Right ventricle myocardium superior (tissue), 1 donor: ENCODE measurements at places on chromosomes 4 and X. TPM values are rescaled to one million over a fixed set of nuclear protein-coding genes. Genes with fewer than 3 reads are reported as not detected.
A peak's percentile ranks its signal among the peaks of the same experiment; 100 is the strongest.

Gene ANXA10
- total RNA-seq, result not detected

GRCh38 chr4:71229477-71230270 lies 109.1 kb upstream of the SLC4A4 start:
- DNase-seq, result no peak

- peak; percentile 63 for DNase-seq
Observed at GRCh38 chrX:9339603-9340491, 125.0 kb upstream of the TBL1X start.

DNA sequence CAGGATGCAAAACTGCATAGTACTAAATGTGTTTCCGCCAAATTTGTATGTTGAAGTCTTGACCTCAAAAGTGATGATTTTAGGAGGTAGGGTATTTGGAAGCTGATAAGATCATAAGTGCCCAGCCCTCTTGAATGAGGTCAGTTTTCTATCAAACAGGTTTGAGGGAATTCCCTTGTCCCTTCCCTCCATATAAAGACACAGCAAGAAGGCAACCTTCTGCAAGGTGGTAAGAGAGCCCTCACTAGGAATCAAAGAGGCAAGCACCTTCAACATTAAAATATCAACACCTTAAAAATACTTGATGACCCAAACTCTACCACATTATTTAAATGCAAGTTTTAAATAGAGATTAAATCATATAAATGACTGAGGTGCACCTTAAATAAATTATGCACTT lies 288.6 kb downstream of the EPHA5 start:
- no peak for DNase-seq

DNA sequence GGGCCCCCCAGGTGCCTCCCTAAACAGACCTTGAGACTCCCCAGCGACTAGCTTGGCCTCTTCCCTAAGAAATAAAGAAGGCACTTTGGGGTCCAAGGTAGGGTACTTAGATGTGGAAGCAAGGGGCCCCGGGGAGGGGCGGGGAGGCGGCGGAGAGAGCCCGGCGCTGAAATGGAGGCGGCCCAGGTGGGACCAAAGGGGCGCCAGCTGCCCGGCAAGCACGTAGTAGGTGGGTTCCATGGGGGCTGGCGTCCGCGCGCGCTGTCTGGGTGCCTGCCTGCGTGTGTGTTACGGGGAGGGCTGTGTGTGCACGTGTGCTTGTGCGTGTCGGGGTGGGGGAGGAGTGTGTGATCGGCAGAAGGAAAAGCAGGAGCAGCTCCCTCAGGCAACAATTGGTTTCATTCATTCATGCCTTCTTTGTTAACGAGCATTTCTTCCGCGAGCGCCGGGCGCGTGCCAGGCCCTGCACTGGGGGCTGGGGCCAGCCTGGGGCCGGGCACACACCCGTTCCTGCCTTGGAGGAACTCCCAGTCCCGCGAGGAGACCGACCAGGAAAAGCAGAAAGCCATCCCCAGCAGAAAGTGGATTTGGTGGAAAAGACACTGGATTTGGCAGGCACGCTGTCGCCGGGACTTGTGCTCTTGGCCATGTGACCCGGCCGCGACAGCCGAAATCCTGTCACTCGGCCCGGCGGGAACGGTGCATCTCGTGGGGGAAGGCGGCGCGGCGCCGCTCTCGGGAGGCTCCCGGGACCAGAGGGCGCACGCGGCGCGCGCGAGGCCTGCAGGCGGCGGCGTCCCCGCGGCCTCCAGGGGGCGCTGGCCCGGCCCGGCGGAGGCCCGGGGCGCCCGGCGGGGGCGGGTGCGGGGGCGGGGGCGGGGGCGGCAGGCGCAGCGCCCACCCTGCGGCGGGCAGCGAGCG lies 3.3 kb upstream of the DUSP9 start:
- DNase-seq, result no peak
